HepG2 (cell line): ENCODE measurements at places on chromosomes 1 and 21. TPM values are rescaled to one million over a fixed set of nuclear protein-coding genes. Genes with fewer than 3 reads are reported as not detected.

Gene CELA3A
- total RNA-seq, result not detected in 2 replicates

GRCh38 chr21:41367301-41367944 lies 5.6 kb downstream of the MX2 start:
- DNase-seq, result no peak
- H3K27me3 ChIP-seq, result no peaks in the 10 kb centered on the region
- H3K4me1 ChIP-seq, result peaks cover 63% of the 10 kb centered on the region
- no peak overlapping the region for H3K4me3 ChIP-seq

DNA sequence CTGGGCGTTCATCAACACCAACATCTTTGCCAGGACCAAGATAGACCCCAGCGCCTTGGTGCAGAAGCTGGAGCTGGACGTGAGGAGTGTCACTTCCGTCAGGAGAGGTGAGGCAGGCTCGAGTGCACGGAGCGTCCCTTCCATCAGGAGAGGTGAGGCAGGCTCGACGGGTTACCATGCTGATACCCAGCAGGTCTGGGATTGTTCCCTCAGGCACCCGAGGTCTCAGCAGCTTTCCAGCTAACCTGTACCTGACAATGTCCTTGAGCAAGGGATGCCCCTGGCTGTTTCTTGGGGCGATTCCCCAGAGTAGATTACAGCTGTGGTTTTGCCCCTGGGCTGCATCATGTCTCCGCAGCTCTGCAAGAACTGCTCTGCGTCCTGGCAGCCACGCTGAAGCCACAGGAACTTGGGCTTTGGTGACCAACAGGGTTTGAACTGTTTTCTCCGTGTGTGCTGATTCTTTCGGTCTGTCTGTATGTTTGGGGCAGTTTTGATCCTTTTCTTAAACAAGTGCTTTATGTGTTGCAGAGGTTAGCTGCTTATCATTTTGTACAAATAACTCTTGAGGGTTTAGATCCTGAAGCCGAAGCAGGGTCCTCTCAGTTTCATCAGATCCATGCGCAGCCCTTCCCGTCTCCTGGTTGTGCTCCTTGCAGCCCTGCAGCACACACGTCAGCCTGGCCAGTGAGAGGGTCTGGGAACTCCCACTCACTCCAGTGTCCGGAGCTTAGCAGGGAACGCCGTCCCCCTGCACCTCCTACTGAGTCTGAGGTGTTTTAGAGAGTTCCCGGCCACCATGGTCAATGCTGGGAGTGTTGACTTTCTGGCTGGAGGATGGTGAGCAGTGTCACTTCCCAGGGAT lies 4.1 kb downstream of the SLX9 start:
- H3K36me3 ChIP-seq, result peaks cover 48% of the 10 kb centered on the region
- no peak overlapping the region for H3K27ac ChIP-seq
- no peak for DNase-seq
- H3K4me1 ChIP-seq, result peaks cover 30% of the 10 kb centered on the region

- DNase-seq, result no peak
- H3K4me1 ChIP-seq, result no peaks in the 10 kb centered on the region
- H3K27ac ChIP-seq, result no peak overlapping the region
Measured at GRCh38 chr1:96588416-96588995, 133.1 kb upstream of the PTBP2 start.

DNA sequence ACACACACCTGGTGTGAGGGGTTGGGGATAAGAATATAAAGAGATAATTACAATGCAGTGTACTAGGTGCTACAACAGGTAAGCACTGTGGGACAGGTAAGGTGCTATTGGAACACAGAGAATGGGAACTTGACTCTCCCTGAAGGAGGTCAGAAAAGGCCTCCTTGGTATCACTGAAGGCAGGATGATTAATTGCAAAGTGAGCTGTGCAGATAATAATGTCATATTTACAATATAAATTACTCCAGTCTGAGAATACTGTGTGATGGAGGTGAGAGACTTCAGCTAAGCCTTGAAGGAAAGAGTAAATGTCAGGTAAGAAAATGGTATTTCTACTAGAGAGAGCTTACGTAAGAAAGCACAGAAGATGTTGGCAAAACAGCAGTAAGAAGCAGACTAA lies 91.6 kb downstream of the EPS15 start:
- DNase-seq, result no peak
- no peaks in the 10 kb centered on the region for H3K27me3 ChIP-seq
- no peak overlapping the region for H3K4me3 ChIP-seq
- H3K27ac ChIP-seq, result no peak overlapping the region
- H3K36me3 ChIP-seq, result 0 out of 2 replicates have a peak, but pooled peaks cover 2% of the 10 kb centered on the region

DNA sequence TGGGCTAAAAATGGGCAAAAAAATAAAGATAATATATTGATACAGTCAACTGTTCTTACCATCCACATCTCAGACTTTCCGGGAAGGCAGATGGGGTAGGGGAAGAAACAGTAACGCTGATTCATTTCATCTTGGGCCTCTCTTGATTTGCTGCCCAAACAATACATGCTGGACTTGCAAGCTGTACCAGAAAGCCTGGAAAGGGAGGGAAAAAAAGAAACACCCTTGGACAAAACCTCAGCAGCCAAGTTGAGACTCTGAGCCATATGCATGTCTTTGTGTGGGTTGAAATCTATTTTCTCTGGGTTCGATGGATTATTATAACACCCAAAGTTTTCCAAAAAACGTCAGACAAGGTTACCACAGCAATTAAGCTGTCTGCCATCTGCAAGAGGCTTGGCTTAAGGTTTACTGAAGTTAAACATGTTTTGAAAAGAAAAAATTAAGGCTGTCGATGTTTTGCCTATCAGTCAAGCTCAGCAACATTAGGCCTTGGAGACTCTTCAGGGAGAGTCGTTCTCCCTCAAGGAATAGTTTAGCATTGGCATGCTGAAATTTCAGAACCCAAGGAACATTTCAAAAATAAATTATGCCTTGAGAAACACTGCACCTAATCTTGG lies 71.2 kb downstream of the PSMG1 start:
- H3K36me3 ChIP-seq, result no peaks in the 10 kb centered on the region
- H3K4me1 ChIP-seq, result peaks cover 26% of the 10 kb centered on the region
- no peaks in the 10 kb centered on the region; the same call in 1 of the 2 replicates for H3K27me3 ChIP-seq
- no peak for DNase-seq
- H3K27ac ChIP-seq, result no peak overlapping the region
- H3K4me3 ChIP-seq, result no peak overlapping the region
